ENCODE measurements at places on chromosomes 6 and 20.

- DNase-seq = no peak
These were observed 558.2 kb downstream of the PKHD1 start for GRCh38 chr6:51529240-51529639.

GRCh38 chr6:162873537-162873936, 145.8 kb downstream of the PACRG start:
- DNase-seq = no peak

DNA sequence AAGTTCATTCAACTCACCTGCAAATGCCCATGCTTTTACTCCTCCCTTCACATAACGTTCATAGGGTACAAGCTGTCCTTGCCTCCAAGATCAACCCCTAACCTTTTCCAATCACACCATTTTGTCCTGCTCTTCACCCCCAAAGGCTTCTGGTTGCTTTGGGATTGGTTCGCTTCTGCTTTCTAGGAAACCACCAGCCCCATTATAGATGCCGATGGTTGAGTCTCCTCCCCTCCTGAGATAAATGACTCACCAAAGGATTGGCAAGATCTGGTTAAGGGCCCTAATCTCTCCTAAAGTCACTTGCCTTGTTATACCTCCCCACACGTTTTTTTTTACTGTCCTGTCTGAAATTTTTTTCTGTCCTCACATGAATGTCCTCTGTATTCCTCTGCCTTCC, 311.4 kb downstream of the HACE1 start:
- DNase-seq = no peak

- DNase-seq = no peak
These were observed 170.0 kb upstream of the LAMA2 start for GRCh38 chr6:128712898-128713297.

DNA sequence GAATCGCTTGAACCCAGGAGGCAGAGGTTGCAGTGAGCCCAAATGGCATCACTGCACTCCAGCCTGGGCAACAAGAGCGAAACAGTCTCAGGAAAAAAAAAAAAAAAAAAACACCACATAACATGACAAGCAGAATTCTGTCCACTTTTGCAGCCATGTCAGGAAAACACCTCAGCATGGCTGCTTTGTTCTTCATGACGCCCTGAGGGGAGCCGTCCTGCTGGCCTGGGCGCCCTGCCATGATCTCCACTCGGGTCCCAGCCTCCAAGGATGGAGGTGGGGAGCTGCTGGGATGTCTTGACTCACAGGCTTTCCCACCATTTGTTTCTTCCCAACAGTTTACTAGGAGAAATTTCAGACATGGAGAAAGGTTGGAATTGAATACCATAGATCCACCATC, 42.2 kb downstream of the SNX9 start:
- DNase-seq = no peak

DNA sequence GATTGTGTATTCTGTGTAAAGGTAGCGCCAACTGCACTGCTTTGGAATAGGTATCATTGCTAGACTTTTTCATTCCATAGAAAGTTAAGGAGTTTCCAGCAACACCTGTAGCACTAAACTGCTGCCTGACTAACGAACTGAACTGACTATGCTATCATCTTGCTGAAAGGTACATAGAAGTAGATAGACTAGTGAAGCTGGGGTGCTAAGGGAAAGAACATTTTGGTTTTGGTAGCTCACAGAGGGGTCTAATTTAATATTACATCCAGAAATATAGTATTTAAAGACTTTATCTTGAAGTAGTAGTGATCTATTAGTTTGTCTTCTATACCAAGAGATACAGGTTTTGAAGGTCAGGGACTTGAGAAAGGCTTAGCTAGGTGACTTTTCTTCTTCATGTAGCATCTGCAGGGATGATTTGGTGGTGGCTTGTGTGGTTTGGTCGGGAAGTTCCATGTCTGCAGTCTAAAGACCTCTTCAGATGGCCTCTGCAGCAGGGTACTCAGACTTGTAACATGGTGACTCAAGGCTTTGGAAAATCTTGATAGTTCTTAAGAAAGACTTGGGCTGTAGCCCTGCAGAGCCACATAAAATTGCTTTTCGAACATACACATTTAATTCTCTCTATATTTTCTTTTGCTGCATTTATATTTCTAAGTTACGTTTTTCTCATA, 10.2 kb downstream of the SENP6 start:
- no peak for DNase-seq

- no peak for DNase-seq
These were observed 290.4 kb upstream of the SULF2 start for GRCh38 chr20:48075591-48076174.

DNA sequence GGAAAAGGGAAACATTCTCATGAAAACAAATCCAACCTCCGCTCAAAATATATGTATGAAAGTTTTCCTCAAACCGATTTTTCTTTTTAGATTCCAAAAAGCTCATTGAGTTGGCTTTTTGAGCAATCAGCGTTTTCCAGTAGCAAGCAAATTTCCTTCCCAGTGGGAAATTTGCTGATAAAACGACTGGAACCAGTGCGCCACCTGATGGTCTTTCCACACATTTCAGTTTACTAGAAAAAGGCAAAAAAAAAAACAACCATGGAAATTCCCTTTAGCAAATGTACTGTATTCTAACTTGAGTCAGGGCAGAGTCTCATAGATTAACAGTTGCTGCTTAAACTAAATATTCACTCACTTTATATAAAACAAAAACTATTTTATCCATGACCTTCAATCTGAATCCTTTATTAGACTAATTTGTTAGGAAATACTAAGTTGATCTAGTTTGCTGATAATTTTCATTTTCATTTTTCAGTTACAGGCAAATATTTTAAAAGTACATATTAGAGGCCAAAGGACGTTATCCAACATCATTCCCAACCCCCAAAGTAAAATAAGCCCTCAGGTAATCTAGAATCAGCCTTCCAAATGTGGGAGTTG, 271.5 kb downstream of the FOXA2 start:
- DNase-seq = no peak

All from substantia nigra (tissue), 51 donors.